ENCODE measurements at places on chromosomes 16 and 17.

- DNase-seq = no peak
These were observed 48.9 kb upstream of the ASIC2 start for GRCh38 chr17:33342025-33342424.

DNA sequence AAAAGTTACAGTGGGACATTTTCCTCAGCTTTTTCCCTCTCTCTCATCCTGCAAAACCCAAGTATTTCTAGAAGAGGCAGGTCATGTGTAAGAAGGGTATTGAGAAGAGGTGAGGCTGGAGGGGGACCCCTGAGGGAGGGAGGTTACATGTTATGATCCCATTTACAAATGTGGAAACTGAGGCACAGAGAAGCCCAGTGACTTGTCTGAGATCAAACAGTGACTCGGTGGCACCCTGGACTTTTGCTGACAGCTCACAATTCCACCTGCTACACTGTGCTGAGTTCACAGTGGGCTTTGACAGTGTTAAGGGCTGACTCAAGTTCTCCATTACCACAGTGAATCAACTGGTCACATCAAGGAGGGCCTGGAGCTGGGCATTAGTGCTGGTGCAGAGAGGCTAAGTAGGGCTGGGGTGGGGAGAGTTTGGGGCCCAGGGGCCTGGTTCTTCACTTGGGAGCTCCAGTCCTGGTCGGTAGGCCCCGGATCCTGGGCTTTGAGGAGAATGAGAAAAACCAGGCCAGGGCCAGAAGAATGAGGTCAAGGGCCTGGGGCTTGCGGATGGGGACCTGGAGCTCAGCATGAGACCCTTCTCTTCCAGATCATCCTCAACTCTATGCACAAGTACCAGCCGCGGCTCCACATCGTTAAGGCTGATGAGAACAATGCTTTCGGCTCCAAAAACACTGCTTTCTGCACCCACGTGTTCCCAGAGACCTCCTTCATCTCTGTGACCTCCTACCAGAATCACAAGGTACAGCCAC, 26.0 kb downstream of the TBX4 start:
- no peak for DNase-seq

DNA sequence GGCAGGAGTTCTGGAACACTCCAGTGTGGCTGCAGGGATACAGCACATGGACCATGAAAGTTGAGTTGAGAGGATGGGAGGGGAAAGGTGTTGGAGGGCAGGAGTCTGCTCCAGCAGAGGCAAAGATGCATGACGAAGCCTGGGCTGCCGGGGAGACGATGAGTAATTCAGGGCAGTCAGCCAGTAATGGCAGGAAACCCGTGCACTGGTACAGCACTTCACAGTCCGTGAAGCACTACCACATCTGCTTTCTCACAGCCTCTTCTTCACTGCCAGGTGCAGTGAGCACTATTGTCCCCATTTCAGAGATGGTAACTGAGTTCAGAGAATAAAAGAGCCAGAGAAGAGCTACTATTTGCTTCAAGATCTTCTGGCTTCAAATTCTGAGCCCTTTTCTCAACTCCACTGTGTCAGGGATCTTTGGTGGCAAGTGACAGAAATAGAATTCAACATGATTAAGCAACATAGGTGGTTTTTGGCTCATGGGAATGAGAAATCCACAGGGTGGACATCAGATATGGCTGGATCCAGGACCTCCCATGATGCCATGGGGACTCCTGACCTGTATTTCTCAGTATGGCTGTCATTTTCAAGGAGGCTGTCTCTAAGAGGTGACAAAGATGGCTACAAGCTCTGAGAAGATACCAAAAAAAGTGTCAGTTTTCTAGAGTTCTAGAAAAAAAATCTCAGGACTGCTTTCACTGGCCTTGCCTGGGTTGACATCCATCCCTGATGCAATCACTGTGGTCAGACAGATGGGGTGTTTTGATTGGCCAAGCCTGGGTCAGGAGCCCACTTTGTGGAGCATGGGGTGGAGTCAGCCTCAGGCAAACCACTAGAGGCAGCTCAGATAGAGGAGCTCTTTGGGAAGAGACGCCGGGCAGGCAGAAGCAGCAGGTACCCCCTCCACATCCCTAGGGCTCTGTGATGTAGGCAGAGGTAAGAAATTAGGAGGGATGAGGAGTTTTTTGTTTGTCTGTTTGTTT, 24.7 kb downstream of the IL21R start:
- DNase-seq = peak; percentile 54

GRCh38 chr16:74997042-74997491, 1.8 kb upstream of the ZNRF1 start:
- no peak for DNase-seq

- no peak for DNase-seq
These were observed 8.5 kb downstream of the C17orf100 start for GRCh38 chr17:6660101-6660500.

DNA sequence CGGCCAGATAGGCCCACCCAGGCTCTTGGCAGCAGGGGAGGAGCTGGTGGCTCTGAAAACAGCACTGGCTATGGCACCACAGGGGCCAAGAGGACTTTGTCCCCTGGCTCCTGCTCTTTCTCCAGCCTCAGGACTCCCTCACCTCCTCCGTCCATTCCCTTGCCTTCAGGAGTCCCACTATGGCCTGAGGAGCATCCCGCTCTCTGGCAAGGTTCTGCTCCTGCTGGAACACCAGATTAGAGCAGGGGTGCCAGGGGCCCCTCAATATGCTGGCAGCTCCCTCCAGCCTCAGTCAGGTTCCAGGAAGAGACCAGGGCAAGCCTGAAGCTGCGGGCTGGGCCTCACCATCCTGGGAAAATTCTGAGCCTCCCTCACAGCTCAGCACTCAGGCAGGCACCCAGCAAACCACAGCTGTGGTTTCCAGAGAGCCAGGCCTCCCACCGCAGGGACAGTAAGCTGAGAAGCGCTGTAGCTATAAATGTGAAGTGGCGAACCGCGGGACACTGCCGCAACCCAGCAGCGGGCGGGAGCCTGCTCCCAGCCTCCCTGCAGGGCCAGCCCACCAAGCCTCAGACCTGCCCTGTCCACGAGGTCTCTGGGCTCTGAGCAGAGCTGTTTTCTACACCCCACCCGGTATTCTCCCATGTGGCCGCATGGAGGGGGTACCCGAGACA, 25.7 kb downstream of the C17orf100 start:
- DNase-seq = no peak

- DNase-seq = no peak
These were observed 162.5 kb upstream of the CNTNAP4 start for GRCh38 chr16:76114681-76115080.

- DNase-seq = no peak
These were observed 8.7 kb downstream of the CCL17 start for GRCh38 chr16:57413301-57413730.

- DNase-seq = no peak
These were observed 72.2 kb downstream of the RMI2 start for GRCh38 chr16:11417487-11417886.

DNA sequence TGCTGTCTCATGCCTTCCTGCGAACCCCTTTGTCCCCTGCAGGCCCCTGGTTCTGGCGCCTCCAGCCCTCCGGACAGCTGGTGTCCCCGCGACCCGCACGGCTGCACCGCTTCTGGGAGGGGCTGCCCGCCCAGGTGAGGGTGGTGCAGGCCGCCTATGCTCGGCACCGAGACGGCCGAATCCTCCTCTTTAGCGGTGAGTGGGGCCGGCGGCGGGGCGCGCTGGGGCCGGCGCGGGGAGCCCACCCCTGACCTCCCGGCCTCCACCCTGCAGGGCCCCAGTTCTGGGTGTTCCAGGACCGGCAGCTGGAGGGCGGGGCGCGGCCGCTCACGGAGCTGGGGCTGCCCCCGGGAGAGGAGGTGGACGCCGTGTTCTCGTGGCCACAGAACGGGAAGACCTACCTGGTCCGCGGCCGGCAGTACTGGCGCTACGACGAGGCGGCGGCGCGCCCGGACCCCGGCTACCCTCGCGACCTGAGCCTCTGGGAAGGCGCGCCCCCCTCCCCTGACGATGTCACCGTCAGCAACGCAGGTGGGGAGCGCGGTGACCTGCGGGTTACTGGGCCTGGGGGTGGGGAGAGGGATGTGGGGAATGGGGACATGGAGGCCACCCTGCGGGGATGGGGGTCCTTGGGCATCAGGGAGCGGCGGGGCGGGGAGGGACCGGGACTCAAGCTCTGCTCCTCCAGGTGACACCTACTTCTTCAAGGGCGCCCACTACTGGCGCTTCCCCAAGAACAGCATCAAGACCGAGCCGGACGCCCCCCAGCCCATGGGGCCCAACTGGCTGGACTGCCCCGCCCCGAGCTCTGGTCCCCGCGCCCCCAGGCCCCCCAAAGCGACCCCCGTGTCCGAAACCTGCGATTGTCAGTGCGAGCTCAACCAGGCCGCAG, 7.1 kb upstream of the IL32 start:
- DNase-seq = no peak

DNA sequence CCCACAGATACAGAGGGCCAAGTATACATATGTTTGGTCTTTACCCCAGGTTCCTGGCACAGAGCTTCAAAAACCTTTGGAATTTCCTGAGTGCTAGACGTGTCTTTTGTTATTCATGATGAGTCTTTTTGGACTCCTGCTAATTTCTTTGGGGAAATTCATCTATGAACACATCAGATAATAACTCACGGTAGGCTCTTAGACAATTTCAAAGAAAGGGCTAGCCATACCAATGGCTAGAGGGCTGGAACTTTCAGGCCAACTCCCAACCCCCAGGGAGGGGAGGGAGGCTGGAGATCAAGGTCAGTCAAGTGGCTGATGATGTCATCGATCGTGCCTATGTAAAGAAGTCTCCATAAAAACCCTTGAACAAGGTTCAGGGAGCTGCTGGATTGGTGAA, 101.9 kb downstream of the STX8 start:
- no peak for DNase-seq

GRCh38 chr17:67570797-67571196, 146.9 kb upstream of the NOL11 start:
- DNase-seq = no peak

DNA sequence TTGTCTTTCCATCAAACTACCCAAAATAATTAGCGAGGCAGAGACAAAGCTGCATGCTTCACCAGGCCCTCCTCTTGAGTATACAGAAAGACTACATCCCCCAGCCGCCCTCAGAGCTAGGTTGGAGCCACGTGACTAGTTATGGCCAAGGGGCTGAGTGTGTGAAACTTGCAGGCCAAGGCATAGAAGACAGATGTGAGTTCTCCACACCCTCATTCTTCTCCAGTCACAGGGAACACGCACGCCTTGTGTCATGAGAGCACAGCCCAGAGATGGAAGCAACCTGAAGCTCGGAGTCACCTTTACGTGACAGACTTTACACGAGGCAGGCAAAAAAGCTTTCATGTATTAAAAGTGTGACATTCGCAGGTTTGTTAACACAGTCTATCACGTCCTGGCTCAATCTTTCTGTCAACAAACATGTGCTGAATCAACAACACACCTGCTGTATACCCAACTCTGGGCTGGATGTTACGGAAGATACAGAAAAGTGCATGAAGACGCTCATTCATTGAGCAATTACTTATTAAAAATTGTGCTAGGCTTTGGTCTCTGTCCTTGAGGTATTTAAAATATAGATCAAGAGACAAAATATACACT, 38.3 kb downstream of the STX8 start:
- no peak for DNase-seq

GRCh38 chr17:13204607-13205237, 186.9 kb upstream of the ELAC2 start:
- no peak for DNase-seq
